ENCODE measurements at places on chromosomes 4 and X.

DNA sequence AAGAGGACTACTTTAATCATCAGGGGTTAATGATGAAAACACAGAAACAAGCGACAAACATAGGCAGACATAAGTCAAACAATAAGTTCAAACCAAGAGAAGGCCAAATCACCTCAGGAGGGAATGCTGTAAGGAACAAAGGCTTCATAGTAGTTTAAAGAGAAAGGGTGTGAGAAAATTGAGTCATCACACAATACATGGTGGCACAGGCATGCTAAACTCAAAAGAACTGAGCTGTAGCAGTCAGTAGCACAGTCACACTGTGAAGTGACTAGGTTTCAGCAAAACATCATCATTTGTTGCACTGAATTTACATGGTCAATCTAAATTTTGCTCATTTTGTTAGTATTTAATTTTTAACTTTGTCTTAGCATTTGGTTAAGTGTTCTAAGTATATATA lies 24.2 kb downstream of the SMC1A start:
- no peak for DNase-seq

DNA sequence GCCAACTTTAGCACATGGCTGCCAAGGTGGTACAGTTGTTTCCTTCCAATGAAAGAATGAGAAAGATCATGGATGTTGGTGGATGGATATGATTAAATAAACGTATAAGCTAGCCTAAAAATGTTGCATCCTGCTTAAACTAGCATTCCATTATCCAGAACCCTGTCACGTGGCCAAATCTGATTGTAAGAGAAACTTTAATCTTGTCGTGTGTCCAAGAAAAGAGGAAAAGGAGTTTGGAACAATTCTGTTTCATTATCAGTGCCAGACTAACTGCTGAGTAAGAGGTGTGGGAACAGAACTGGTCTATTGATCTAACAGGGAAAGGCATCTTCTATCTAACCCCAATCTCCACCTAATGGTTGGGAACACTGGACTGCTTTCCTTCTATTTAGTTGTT lies 325.2 kb upstream of the BMP3 start:
- DNase-seq, result no peak

DNA sequence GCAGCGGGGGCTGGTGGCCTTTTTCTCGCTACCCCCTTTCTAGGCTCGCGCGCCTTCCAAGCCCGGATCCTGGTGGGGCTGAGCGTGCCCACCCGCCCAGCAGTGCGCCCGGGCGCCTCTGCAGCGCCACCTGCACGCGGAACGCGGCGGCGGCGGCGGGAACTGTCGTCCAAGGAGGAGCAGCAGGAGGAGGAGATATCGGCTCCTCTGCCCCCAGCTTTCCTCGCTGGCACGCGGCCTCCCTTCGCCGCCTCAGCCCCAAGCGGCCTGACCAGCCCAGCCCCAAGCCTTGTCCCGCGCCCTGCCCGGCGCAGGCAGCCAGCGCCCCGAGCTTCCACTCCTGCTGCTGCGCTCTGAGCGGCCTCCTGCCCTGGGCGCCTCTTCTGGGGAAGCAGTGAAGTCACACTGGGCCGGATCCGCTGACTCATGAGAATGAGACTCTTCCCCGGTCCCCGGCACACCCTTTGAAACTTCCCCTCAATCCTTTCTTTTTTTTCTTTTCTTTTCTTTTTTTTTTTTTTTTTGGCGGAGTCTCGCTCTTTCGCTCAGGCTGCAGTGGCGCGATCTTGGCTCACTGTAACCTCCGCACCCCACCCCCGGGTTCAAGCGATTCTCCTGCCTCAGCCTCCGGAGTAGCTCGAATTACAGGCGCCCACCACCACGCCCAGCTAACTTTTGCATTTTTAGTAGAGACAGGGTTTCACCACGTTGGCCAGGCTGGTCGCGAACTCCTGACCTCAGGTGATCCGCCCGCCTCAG lies 10.6 kb upstream of the ELF4 start:
- DNase-seq, result peak; percentile 83

DNA sequence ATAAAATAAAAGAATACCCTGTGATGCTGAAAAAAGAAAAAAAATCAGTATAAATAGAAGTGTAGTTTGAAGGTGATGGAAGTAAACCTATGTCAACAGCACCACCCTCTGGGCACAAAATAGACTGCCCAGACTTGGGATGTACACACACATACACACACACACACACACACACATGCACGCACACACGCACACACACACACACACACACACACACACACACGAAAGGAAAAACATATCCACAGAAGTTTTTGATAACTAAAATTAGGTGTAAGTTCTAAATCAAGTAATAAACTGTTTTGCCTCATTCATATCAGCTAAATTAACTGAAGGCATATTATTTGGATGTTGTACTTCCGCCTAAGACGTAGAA lies 40.5 kb downstream of the ANXA5 start:
- DNase-seq, result peak; percentile 67

DNA sequence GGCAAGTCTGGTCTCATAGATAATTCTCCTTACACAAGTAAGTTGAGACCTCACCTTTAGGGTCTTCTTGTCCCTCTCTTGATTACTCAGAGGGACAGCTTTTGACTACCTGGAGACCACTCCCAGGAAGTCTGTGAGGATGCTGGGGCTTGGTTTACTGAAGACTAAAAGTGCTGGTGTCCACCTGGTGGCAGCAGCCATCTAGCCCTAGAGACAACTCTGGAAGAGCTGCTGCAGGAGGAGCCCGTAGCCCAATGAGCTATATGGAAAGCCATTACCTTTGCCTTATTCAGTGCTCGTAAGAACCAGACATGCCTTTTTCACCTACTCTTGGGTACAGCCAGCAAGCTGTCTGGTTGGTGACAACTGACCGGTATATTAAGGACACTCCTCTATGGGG lies 7.3 kb downstream of the FGFBP2 start:
- peak; percentile 16 for DNase-seq

DNA sequence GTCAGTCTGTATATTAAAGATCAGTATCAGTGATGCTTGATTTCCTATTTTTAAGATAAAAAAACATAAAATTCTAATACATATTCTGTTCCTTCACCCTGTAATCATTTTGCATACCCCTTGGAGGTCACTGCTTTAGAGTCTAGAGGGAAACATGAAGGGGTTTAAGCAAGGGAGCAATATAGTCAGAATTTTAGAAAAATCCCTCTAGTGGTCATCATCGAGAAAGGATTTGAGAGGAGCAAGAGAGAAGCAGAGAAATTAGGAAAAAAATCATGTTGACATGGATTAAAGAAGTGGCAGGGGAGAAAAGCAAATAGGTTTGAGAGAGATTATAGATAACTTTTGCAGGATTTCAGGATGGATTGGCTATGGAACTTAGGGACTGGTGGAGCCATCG lies 11.1 kb downstream of the APEX2 start:
- peak; percentile 2 for DNase-seq
